ENCODE measurements at places on chromosomes 11 and 22. TPM values are rescaled to one million over a fixed set of nuclear protein-coding genes. Genes with fewer than 3 reads are reported as not detected.

The A4GALT gene
- total RNA-seq = 9.6 TPM

The OR52E1 gene
- total RNA-seq = not detected

The ATL3 gene
- 19.3 TPM for total RNA-seq

The GCAT gene
- 35.1 TPM for total RNA-seq

The OR56A1 gene
- 0.03 TPM for total RNA-seq
